ENCODE measurements at places on chromosomes 7 and 10. TPM values are rescaled to one million over a fixed set of nuclear protein-coding genes. Genes with fewer than 3 reads are reported as not detected.

GRCh38 chr10:6052247-6053221 lies 9.6 kb downstream of the IL2RA start:
- peak; percentile 92 for DNase-seq

CFAP46 gene
- total RNA-seq: not detected

- DNase-seq: no peak
Observed at GRCh38 chr10:42755556-42756093, 27.0 kb upstream of the BMS1 start.

DNA sequence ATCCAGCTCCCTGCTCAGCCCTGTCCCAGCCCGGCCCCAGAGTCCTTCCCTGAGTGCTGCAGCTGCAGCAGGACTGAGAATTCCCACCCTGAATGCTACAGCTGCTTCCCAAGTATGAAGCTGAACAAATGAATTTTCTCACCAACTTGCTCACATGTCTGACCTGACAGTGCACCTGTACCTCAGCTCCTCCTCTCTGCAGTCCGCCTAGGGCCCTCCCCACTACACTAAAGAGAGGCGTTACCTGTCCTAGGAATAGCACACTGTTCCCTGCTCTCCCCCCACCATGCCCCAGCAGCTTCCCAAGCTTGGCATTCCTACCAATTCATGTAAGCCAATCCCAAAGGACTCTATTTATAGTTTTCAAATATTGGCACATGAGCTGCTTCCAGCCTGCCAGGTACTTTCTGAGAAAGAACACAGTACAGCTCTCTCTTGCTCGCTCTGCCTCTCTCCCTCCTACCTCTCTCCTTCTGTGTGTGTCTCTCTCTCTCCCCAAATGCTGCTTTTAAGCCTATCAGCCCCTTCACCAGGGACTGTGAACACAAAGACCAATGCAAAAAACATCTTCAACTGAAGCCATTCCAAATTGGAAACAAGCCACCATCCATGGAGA lies 400.1 kb downstream of the TNS3 start:
- DNase-seq: no peak

ANKRD7 gene
- total RNA-seq: 0.29 TPM

GRCh38 chr10:89346405-89347254 lies 18.8 kb downstream of the IFIT3 start:
- DNase-seq: no peak

All from activated naive CD4-positive, alpha-beta T cell treated with anti-CD3 and anti-CD28 coated beads for 36 hours (primary cell).